ENCODE measurements at places on chromosomes 11 and 22.

GRCh38 chr11:11980200-11980599 is 28.2 kb downstream of the DKK3 start:
- no peak for DNase-seq

DNA sequence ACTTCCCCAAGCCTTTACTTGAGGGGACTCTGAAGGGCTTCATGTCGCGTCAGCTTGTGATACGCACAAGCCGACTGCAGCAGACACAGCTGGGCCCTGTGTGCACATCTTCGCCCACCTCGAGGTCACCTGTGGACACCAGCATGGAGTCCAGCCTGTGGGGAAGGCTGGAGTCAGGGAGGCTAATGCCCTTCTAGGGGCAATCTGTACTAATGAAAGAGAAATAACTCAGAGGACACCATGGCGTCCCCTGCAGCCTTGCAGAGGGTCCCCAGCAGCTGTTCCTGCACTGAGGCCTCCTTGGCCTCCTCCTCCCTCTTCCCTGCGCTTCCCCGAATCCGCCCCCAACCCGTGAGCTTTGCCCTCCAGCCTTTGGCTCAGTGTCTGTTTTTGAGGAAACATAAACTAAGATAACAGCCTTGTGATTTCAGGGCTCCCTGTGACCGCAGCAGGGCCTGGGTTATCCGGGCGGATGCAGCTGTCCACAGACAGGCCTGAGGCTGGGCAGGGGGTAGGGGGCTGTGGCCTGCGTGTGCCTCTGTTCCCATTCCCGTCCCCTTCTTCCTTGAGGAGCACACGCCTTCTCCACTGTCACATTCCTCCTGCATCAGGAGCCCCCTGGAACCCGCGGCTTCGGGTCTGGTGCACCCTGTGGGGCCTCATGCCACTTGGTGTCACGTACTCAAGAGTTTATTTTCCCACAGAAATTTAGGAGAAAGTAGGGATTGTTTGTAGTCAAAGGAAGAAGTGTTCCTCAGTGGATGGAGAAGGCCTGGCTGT is 25.0 kb downstream of the KRTAP5-5 start:
- no peak for DNase-seq

DNA sequence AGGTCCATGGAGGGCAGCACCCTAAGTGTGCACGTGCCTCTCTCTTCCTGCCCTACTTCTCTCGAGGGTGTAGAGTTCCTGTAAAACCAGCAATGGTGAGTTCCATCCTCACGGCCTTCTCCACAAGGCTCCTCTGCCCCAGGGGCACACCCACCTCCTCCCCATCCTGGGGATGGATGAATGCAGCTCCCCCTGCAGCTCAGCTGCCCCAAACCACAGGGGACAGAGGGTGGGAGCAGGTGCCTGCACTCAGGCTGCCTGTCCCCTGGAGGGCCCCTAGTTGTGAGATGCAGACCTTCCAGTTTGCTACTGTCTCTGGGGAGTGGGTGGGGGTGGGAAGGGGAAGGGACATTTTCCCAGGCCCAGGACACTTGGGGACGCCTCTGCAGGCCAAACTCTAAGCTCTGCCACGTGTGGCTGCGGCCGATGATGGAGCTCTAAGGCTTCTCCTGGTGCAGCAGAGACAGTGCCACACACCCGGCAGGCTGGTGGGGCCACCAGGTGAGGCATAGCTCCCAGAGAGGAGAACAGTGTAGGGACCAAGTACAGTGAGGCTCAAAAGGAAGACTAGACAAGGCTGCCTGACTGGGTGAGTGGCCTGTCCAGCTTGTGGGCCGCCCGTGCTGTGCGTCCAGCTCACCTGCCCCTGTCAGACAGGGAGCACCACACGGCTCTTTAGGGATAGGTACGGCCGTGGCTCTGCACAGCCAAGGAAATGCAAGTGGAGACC is 540.9 kb downstream of the TBC1D22A start:
- DNase-seq = no peak

- no peak for DNase-seq
Measured at GRCh38 chr11:68469642-68470041, 9.1 kb downstream of the PPP6R3 start.

- DNase-seq = no peak
Measured at GRCh38 chr11:119188887-119189286, 3.6 kb downstream of the NHERF4 start.

DNA sequence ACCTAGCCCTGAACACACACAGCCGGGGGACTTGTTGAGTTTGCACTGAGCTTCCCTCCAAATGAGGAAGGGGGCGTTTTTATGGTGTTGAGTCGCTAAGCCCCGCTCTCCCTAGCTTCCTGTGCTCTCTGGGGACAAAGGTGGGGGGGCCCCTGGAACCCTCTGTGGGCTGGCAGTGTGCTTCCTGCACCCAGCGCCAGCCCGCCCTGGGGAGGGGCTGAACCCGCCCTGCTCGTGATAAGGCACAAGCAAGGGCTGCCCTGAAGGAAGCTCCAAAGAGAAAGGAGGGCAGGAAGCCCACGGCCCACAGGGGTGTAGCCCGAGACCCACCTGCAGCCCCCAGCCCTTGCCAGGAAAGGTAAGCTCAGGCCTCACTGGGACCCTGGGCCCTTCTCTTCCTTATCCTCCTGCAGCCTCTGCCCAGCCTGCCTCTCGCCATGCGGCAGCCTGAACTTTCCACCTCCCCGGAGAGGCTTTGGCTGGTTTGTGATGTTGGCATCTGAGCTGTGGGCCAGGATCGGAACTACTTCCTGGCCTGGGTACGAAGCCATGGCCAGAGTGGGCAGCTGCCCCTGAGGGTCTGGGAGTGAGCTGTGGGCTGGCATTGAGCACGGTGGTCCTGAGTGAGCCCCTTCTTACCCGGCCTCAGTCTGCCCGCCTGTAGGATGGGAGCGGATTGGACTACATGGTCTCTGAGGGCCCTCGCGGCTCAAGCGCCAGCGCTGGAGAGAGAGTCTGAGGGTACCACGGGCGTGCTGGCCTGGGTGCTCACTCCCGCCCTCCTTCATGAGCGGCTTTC is at the start of gene FERMT3:
Gene FERMT3 (plus strand): TSS at position 265 of the 799 bp plus-strand sequence. CDS start 644 bp downstream, outside the sequence.
- peak; percentile 95 for DNase-seq

GRCh38 chr11:87555101-87555500 is 517.4 kb downstream of the TMEM135 start:
- DNase-seq = no peak

GRCh38 chr11:68049509-68050370 is 10.9 kb downstream of the TCIRG1 start:
- peak; percentile 29 for DNase-seq

DNA sequence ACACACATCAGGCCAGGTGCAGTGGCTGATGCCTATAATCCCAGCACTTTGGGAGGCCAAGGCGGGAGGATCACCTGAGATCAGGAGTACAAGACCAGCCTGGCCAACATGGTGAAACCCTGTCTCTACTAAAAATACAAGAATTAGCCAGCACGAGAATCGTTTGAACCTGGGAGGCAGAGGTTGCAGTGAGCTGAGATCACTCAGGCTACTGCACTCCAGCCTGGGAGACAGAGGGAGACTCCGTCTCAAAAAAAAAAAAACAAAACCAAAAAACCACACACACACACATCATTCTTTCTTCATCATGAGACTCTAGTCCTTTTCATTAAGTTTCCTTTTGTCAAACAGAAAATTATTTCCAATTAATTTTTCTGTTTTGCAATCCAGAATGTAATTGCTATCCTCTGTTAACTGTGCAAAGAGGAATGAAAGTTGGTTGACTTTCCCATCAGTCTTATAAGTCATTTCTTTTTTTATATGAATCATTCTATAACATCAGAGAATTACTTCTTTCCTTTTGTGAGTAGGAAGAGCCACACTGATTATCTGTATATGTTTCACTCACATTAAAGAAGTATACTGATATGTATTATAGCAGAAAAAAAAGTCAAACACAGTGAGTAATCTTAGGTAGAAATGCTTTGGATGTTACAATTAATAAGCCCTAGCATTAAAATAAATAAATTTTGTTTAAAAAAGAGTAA is 52.2 kb downstream of the HORMAD2 start:
- DNase-seq = no peak

- DNase-seq = no peak
Measured at GRCh38 chr11:69260622-69261021, 33.3 kb upstream of the MYEOV start.

GRCh38 chr11:119999220-119999619 is 138.7 kb downstream of the TRIM29 start:
- no peak for DNase-seq

DNA sequence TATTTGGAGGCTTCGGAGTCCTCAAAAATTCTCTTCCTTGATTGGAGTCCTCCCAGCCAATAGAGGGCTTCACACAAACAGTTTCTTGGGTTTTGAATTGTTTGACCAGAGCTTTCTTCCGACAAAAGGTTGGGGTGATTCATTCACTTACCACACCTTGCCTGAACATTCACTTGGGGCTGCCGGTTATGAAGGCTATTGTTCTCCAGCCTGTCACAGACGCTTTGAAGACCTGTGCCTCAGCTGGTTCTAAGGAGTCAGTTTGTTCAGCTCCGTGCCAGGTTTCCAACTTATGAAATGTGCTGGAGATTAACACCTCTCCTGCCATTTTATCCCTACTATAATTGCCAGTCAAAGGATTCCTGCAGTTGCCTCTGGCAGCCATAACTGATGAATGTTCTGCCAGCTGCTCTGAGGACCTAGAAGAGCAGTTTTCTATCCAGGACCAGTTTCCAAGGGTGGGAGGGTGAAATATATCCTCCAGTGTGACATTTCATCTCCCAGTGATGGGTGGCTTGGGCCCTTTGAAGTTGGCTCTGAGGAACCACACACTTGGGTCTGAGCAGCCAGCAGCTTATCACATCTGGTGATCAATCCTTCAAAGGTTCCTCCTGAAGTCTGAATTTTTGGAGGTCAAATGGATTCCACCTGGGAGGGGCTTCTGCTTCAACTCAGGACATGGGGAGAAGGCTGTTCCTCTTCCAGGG is 31.4 kb downstream of the LIMK2 start:
- no peak for DNase-seq

GRCh38 chr11:129999407-129999806 is 3.2 kb downstream of the PRDM10 start:
- no peak for DNase-seq

GRCh38 chr11:75839851-75840250 is 24.8 kb downstream of the UVRAG start:
- DNase-seq = no peak

- no peak for DNase-seq
Measured at GRCh38 chr11:10780040-10780439, 28.7 kb downstream of the EIF4G2 start.

All from mucosa of descending colon (tissue), 3 donors.